GM12891 (cell line): ENCODE measurements at places on chromosomes 12 and 14.

GRCh38 chr12:25455696-25456095 is 97.4 kb downstream of the LMNTD1 start:
- DNase-seq = no peak

DNA sequence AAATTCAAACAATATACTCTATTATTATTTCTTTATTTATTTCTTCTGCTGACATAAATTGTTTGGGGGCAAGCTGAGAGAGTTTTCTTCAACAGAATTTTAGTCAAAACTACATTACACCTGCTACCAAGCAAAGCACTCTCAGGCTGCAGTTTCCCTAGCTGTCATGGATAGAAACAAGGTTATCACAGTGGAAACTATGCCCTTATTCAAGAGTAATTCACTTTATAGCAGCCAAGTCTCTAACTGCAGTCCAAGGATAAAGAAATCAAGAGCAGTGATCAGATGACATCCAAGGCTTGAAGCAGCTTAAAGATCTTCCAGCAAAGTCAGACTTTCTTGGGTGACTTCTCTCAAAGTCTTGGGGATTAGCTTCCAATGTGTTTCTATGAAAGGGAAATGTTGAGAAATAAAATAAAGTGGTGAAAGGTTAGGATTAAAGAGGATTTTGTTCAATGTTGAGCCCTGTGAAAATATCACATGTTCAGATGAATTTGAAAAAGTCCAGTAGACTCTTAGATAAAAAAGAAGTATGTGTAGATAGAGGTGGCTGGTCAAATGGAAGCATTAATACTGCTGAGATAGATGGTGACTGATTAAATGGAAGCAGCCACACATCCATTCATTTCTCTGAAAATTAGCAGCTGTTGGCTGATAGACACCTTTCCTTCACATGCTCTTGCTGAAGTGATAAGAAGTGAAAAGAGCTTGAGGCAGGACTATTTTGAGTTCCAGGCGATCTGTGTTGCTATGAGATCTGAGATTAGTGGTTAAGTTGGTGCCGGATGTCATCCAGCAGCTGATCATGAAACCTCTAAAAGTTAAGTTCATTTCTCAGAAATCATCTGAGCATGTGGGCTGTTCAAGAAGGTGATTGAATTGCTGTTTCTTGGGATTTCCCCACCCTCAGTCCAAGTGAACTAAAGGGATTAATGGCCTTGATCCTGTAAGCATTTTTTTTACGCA is 257.8 kb upstream of the BTG1 start:
- peak; percentile 20 for DNase-seq

DNA sequence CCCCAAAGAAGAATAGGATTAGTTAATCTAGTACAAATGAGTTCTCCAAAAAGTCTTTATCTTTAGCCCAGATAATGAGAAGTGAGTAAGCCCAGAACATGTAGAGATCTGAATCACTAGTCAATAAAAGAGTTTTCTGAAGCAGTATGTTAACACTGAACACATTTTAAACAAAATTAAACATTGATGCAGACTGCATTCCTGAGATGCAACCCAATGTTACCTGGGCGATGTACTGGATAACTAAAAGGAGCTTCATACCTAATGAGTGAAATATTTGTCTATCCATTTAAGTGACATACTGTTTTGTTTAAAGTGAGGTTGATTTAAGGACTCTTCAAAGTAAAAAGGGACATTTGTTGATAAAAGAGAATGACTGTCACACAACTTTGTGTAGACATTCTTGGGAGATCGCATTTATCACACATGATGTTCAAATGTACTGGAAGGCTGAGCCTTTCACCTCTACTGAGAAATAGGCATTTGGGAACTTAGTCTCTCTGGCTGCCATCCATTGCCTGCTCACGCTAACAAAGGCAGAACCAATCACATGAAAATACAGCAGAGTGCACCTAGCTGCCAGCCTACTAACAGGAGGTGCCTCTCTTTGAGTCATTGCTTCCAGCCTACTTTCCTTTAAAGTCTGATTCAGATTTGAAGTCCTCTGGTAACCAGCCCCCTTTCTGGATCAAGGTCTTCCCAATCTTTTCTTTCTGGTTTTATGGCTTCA is 287.7 kb downstream of the BTG1 start:
- DNase-seq = no peak

DNA sequence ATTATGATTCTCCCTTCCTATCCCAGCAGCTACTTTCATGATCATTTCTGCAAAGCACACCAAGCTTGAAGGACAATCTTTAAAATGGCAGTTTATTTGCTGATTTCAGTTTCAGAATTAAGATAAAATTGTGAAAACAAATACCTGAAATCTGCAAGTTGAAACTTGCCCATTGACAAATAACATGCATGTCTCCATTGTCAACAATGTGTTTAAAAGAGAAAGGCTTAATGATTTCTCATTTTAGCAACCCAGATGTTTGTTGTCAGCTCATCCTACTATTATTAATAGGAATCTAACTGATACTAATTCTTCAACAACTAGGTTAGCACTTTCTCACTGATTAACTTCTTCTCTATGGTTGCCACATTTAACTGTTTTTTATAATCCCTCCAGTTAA is 474.6 kb downstream of the PRKD1 start:
- DNase-seq = no peak

DNA sequence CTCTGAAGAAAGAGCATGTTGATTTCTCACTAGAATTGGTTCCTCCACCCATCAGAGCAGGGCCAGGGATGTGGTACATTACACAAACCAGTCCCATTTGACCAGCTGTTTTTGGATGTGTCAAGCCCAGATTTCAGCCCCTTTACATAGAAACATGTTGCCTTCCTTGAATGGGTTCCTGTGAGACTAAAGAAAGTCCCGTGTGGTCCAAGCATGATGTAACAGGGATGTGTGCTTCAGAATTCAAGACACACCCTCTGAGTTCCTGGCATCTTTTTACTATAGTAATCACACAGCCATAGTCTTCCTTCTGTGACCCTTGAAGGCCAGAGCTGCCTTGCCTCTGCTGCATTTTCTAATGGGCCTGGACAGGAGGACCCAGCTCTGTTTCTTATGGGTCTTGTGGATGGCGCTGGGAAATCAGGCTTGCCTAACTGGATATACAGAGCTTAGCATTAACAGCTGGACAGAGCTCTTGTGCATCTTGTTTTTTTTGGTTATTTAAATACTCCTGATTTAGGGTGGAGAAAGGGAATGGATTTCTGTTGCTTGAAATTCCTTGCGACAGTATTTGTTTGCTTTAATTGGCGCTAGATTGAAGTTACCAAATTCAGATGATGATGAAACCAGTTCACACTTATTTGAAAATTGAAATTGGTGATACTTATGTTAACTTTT is 341.0 kb downstream of the ZFP36L1 start:
- no peak for DNase-seq

DNA sequence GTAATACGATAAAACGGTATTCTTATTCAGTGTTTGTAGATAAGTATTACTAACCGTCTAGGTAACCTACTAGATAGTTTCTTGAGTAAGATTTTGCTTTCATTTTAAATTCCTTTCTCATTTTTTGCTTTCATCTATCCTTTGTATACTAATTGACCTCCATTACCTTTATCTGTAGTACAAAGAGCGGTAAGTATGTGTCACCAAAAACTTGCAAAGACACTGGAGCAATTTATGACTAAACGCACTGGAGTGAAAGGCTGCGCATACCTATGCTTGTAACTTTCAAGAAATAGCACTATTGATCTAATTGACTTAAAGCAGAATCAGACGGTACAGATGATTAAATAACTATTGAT is 1.7 kb downstream of the ARHGAP5 start:
- DNase-seq = no peak

GRCh38 chr14:101088714-101089113 is 185.2 kb upstream of the RTL1 start:
- no peak for DNase-seq

GRCh38 chr12:7142056-7142644 is 12.0 kb downstream of the CLSTN3 start:
- no peak for DNase-seq

GRCh38 chr12:96255077-96255476 is 60.9 kb downstream of the ELK3 start:
- DNase-seq = no peak

- no peak for DNase-seq
Observed at GRCh38 chr14:65225299-65226159, 123.2 kb upstream of the MAX start.

GRCh38 chr12:71599210-71599609 is 64.4 kb downstream of the ZFC3H1 start:
- DNase-seq = no peak

GRCh38 chr14:72717220-72717619 is 176.7 kb downstream of the DPF3 start:
- no peak for DNase-seq

GRCh38 chr12:107992870-107993451 is 136.1 kb upstream of the WSCD2 start:
- no peak for DNase-seq

DNA sequence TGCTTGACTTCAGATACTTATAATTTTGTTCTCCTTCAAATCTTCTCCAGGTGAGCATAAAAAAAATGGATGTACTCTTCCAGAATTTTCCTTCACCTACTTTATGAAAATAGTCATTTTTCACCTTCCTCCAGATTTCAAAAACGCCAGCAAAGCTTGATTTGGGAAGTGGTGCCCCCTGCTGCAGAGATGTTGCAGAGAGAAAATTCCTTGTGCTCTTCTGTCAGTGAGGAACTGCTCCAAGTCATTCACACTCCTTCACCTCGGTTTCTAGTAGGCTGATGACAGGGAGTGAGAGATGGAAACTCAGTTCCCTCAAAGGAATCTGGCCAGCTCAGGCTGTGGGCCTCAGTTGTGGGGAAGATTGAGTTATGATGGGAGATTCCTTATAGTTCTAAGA is 24.2 kb upstream of the RNASE3 start:
- no peak for DNase-seq

DNA sequence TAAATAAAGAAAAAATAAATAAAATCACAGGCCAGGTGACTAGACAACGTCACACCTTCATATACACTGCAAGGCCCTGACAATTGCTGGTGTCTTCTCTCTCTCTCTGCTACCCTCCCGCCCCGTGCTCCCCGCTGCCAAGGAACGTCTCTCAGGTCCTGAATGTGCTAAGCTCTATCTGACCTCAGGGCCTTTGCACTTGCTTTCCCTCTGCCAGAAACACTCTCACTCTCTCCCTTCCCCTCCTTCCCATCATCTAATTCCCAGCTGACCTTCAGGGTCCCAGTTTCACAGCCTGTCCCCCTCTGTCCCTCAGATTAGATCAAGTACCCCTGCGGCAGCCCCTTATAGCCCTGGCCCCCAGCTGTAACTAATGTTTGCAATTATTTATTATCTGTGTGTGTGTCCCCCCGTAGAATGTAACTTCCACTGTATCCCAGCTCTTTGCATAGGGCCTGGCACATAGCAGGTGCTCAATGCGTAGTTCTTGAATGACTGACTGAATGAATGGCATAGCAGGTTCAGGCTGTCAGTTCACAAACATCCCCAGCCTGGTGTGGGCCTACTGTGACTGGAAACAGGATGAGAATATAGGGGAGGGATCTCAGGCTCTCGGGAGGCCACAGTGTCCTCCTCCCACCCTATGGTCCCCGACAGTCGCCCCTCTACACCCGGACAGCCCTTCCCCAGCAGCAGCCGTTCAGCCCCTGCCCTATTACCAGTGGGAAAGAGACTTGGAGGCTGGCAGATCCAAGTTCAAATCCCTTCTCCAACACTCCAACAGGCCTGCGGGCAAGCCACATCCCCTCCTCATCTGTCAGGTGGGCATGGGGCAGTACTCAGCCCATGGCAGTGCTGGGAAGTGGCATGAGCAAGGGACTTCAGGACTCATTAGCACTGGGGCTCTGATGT is 6.6 kb downstream of the BEGAIN start:
- no peak for DNase-seq

DNA sequence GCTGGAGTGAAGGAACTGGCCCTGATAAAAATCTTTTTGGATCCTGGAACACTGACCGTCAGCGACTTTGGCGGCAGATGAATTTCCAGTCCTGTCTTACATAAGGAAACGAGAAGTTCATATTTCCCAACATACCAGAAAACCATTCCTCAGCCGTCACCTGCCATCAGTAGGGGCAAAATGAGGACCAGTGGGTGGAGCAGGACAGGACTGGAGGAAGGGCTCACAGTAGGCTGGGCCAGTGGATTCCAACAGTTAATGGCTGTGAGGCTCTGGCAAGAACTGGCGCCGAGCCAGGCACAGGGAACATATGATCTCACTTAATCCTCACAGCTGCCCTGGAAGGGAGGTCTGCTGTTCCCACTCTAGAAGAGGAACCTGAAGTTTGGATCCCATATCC is 67.2 kb upstream of the FAM181A start:
- DNase-seq = no peak

GRCh38 chr12:7787574-7788293 is 1.5 kb upstream of the NANOG start:
- DNase-seq = no peak

GRCh38 chr12:43758247-43758727 is 303 bp downstream of the PUS7L start:
- peak; percentile 7 for DNase-seq

GRCh38 chr14:73091044-73091443 is 32.7 kb downstream of the RBM25 start:
- DNase-seq = no peak
